ENCODE measurements at places on chromosomes 6 and 20. TPM values are rescaled to one million over a fixed set of nuclear protein-coding genes. Genes with fewer than 3 reads are reported as not detected.

The DEFB115 gene
- total RNA-seq, result not detected

The CDH26 gene
- total RNA-seq, result 0.66 TPM

The FAM120B gene
- 29.7 TPM for total RNA-seq

The GJA10 gene
- not detected for total RNA-seq

The TTLL9 gene
- total RNA-seq, result 0.21 TPM

The CLPSL1 gene
- not detected for total RNA-seq

The DPM1 gene
- total RNA-seq, result 63.9 TPM

The SOBP gene
- total RNA-seq, result 0.33 TPM

The STMN3 gene
- total RNA-seq, result 8.5 TPM

GRCh38 chr6:145081677-145082076 is 653.6 kb downstream of the EPM2A start:
- DNase-seq, result no peak

GRCh38 chr20:57957411-57958049 is 247.7 kb upstream of the PMEPA1 start:
- no peak for DNase-seq

- DNase-seq, result no peak
These were observed 176.9 kb downstream of the MEI4 start for GRCh38 chr6:77829736-77830135.

- no peak for DNase-seq
These were observed 14.0 kb downstream of the DEFB132 start for GRCh38 chr20:271528-271927.

GRCh38 chr6:10030942-10031537 is 383.8 kb downstream of the TFAP2A start:
- peak; percentile 16 for DNase-seq

- DNase-seq, result no peak
These were observed 296.0 kb downstream of the ADGRG6 start for GRCh38 chr6:142597836-142598235.

DNA sequence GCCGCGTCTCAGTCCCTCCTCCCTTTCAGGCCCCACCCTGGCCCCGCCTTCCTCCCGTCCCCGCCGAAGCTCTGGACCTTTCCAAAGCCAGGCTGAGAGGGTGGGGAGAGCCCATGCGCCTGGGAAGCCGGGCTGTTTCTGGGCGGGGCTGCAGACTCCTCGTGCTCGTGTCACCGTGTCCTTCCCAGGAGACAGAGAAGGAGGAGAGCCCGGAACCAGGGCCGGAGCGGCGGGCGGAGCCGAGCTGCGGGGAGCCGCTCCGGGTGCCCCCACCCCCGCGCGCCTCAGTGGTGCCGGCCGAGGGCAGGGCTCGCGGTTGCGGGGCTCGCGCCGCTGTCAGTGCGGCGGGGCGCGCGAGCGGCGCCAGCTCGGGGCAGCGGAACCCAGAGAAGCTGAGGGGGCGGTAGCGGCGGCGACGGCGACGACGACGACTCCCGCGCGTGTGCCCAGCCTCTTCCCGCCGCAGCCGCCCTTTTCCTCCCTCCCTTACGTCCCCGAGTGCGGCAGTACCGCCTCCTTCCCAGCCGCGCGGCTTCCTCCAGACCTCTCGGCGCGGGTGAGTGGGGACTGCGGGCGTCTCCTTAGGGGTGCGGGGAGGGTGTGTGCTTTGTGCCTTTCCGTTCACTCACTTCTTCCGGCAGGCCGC is at the start of gene RALY:
RALY (plus strand) TSS at position 336 of the 646 bp plus-strand sequence. CDS start 78,164 bp downstream, outside the sequence.
- peak; percentile 65 for DNase-seq

DNA sequence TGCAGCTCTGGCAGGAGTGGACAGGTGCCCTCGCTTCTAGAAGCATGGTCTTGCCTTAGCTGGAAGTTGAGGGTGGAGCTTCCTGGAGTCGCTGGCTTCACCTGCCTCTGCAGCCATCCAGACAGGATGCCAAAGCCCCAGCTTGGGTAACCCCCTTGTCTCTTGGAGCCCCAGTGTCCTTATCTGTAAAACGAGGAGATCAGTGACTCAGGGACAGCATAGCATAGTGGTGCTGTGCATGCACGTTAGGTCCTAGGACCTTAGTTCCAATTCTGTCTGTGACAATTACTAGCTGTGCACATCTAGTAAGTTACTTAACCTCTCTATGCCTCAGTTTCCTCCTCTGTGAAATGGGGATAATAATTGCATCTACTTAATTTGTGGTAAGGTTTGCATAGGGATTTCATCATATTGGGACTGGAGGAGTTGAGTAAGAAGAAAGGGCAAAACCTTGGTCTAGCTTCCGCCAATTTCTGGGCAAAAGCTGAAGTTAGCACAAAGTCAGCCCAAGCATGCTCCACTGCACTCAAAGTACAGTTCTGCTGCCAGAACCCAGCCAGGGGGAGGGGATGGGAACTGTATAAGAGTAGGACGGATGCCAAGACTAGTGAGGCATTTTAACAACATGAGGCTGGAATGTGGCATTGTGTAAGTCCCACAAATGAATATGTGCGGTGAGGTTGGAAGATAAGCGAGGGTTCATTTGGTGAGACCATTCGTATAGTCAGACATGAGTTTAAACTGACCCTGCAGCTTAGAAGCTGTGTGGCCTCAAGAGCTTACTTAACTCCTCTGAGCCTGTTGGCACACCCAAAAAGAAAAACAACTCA is 24.5 kb downstream of the TOX2 start:
- DNase-seq, result peak; percentile 96

DNA sequence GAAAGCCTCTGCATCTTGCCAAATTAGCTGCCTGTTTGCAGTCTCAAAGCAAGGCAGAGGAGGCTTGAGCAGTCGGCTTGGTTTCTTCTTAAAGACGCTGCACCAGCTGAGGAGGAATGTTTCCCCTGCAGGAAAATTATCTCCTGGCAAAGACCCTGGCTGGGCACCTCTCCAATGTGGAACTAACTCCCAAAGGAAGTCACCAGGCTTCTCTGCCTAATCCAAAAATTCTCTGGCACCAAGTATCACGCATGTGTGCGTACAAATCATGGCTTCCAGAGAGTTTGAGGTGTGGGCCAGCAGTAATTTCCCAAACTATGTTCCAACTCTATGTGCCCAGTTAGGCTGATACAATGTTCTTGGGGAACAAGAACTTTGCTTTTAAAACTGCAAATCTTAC is 176.2 kb downstream of the KIF16B start:
- DNase-seq, result no peak

- DNase-seq, result no peak
These were observed 76.6 kb upstream of the CST7 start for GRCh38 chr20:24872291-24873024.

DNA sequence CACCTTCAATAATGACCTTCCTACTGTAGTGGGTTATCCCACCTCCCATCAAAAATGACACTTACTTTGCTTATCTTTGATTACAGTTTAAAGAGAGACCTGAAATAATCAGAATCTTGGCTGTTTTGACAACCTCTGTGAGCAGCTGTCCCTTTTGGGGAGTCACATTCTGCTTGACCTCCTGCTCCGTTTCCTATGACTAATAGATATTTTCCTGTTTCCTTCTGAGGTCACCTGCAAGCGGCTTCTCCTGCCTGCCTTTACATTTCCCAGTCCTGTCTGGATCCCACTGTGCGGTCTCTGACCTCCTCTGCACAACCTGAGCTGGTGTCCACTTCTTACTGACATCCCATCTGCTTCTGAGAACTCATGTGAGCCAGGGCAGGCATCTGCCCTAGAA is 54.2 kb downstream of the TRAM2 start:
- DNase-seq, result no peak

- DNase-seq, result no peak
These were observed 381.9 kb upstream of the ARID1B start for GRCh38 chr6:156395276-156395675.

DNA sequence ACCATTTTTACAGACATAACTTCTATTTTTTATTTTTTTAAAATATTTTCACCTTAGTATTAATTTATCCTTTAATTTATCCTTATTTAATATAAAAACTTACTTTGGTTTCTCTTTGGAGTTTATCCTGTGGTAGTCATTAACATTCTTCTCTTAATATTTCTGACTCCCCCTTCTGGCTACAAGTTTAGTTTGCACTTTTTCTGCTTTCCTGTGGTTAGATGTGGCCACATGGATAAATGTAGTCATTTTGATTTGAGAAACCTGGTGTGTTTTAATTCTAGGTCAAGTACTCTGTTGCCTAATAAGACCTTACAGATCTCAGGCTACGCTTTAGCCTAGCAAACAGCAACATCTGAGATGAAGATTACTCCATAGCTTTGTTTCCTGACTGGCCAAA is 1187.5 kb downstream of the HACE1 start:
- peak; percentile 0 for DNase-seq

DNA sequence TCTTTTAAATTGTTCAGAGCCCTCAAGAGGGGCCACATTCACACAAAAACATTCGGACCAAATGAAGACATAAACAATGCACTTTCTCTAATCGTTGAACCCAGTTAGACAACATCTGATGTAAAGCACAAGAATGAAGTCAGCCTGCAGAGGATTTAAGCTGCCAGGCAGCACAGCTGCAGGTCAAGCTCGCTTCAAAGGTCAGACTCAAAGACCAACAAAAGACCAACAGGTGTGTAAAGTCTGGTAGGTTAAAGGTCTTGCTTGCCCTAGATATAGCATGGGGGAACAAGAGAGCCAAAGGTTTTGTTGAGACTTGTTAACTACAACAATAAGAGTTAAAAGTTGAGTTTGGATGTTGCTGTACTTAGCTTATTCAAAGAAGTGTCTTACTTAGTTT is 26.7 kb upstream of the MYLIP start:
- DNase-seq, result no peak

DNA sequence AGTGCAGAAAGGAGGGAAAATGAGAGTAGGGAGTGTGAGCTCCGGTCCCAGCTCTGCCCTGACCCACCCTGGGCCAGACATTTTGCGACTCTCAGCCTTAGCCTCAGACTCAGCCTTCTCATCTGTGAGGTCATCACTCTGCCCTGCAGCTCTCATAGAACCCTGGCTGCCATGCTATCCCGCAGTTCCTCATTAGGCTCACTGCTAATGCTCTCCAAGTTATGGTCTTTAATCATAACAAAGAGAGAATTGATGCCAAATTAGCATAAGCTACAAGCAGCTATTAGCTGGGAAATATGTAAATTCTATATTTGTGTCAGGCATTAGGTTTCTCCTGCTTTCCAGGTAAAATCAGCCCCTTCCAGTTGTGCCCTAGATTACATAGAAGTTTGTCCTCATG is 46.5 kb upstream of the MLN start:
- DNase-seq, result no peak

DNA sequence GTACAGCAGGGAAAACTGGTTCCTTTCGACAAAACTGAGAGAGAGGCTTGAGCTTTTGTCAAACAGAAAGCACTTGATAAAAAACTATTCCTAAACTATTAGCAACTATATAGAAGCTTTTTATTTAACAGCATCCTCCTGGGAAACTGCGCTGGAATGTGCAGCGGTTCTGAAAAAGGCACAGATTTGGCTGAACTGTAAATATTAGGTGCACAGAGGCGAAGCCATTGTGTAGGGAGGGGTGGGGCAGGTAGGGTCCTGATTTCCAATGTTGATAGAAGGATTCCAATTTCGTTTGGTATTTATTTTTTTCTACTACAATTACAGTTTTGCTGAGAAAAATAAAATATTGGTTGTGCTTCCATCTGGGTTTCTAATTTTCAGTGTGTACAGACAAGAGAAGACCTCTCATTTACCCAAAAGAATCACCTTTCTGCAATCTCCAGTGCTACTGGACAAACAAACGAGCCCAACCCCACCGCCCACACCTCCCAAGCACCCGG is 698 bp upstream of the SH3BGRL2 start:
- DNase-seq, result no peak

DNA sequence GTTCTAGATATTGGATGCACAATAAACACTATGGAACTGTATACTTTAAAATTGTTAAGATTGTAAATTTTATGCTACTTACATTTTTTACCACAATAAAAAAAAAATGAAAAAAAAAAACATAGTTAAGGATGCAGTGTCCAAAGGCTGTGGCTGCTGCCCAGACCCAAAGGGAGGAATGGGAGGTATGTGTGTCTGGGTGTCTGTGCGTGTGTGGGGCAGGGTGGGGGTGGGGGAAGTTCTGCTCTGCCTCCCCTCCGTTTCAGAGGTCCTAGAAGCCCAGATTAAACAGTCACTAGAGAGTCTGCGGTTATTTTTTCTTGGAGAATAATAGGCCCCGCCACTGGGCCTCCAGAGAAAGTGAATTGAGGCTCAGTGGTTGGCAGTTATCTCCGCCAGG is 136.4 kb upstream of the ARMC2 start:
- DNase-seq, result no peak

- DNase-seq, result peak; percentile 46
These were observed 7.8 kb downstream of the STX11 start for GRCh38 chr6:144158133-144158532.

- DNase-seq, result no peak
These were observed 44.5 kb upstream of the OSTM1 start for GRCh38 chr6:108118810-108119768.

GRCh38 chr6:139567095-139567494 is 192.6 kb upstream of the CITED2 start:
- DNase-seq, result no peak

GRCh38 chr6:107342144-107342543 is 117.2 kb downstream of the PDSS2 start:
- DNase-seq, result no peak

GRCh38 chr20:55882910-55883309 is 122.4 kb downstream of the CBLN4 start:
- no peak for DNase-seq

GRCh38 chr6:50056242-50056641 is 6.5 kb upstream of the DEFB112 start:
- no peak for DNase-seq

DNA sequence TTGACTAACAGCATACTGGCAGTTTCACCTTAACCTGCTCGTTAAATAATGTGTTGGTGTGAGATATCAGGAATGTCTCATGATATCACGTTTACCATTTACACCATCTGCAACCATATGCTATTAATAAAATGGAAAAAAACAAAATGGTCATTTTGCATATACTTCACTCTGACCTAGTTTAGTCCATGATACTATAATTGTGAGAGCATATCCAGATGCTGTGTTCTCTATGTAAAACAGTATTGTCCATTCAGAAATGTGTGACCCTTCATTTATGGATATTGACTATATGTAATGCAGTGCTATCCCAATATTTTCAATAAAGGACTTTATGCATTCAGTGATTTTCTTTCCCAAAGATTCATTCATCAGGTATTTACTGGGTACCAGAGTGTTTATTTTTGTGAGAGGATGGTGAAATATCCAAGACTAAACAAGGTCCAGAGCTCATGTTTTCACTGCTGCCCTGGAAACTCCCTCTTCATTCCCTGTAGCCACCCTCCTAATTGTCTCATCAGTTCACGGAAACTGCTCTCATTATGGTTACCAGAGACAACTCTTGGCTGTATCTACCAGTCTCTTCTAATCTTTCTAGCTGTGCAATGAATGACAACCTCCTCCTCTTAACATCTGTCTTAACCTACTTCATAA is 25.7 kb upstream of the HINT3 start:
- DNase-seq, result peak; percentile 49

Measured in mammary epithelial cell (primary cell).